ENCODE measurements at places on chromosomes 2 and 18.

DNA sequence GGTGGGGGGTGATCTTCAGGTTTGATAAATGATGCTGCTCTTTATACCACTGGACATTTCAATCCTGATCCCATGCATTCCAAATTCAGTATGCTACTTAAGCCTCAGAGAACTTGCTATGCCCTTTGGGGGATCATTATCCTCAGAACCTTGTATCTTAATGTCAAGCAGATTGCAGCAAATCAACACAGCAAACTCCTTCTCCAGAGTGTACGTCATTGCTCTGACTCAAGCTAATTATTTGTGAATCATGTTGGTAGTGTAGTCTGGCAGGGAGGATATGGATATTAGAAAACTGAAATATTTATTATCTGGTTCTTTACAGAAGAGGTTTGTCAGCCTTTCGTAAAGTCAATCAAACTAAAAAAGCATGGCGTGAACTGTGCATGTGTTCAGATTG lies 562.5 kb upstream of the FAM98A start:
- DNase-seq: no peak

DNA sequence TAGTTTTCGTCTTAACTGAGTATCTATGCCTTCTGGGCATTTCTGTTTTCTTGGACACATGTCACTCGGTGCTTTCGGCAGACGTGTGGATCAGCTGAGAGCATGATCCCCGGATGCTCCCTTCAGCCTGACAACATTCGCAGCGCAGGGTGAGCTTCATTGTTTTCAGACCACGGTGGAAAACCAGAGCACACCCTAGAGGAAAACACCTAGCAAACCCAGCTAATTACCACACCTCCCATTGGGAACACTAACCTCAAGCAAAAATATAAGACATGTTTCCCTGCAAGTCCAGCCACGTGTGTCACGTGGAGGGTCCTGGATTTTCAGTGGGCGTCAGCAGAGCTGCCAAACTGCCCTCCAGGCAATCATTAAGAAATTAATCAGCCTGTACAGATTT lies 31.0 kb downstream of the ANKRD29 start:
- no peak for DNase-seq

DNA sequence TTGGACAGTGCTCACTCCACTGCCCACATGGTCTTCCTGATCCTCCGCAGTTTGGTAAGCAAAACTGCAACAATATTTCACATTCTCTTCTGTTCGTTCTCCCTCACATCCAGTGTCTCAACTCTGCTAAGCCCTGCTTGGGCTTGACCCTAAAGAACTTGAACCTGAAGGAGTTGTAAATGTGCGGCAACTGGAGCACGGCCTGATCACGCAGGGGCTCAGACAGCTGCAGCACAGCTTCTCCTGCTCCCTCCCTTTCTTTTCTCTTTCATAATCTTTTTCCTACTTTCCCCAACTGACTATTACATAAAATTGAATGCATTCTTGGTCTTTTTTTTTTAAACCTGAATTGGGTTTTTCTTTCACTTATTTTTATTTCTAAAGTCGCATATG lies 10.2 kb downstream of the CYRIA start:
- no peak for DNase-seq

GRCh38 chr2:240991378-240992263 lies 6.8 kb upstream of the SNED1 start:
- peak; percentile 85 for DNase-seq

All from fibroblast of skin of back (primary cell).